ENCODE measurements at places on chromosomes 2 and 18.

DNA sequence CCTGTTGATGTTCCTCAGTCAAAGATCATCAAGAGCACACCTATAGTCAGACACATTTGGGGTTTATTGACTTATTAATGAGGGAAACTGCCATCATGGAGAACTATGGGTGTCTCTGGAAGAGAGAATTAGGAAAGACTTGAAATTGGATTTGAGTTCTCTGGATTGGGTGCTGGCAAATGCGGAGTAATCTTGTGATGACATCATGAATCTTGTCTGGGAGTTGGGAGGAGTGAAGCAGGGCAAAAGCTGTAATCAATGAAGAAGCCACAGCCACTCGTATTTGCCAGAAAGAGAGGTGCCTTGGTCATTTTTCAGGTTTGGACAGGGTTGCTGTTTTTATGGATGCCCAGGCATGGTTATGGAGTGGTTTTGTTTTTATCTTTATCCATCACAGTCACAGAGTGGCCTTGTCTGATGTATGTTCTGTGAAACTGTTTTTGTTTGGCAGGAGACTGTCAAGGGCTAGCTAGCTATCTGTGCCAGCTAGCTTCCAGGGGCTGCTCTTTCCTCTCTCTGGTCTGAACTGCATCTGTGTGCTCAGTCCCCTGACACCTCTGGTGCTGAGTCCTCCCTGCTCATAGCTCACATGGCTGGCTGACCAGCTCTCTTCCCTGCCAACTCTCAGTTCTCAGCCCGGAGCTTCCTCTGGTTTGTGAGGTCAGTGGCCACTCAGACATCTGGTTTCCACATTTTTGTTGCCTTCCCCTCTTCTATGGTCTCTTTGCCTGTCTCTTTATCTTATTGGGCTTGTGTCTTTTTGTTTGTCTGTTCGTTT, 193.4 kb upstream of the RMP24 start:
- no peak for DNase-seq

GRCh38 chr2:9010866-9011265, 7.4 kb upstream of the MBOAT2 start:
- no peak for DNase-seq

DNA sequence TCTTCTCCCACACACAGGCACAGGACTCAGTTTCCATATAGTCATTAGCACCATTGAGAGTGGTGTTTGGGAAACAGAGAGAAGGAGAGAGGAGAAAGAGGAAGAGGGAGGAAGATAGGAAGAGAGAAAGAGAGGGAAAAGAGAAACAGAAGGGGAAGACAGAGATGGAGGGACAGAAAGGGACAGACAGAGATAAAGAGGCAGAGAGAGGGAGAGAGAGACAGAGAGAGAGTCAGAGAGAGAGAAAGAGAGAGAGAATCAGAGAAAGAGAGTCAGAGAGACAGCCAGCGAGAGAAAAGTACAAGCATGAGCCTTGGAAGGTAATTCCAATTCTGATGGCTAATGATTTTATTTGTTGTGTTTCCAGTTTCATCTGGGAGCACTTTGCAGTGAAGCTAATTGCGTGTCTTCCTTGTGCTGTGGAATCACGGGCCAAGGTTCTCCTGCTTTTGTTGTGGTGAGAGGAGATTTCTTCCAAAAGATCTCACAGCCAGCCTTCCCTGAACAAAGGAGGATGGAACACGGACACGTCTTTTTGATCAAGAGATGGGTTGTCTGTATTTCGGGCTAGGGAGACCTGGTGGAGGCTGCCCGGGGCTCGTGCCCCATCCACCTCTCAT, 153.6 kb upstream of the TWIST2 start:
- DNase-seq, result no peak

- no peak for DNase-seq
Measured at GRCh38 chr2:84776011-84776410, 104.9 kb downstream of the TRABD2A start.

DNA sequence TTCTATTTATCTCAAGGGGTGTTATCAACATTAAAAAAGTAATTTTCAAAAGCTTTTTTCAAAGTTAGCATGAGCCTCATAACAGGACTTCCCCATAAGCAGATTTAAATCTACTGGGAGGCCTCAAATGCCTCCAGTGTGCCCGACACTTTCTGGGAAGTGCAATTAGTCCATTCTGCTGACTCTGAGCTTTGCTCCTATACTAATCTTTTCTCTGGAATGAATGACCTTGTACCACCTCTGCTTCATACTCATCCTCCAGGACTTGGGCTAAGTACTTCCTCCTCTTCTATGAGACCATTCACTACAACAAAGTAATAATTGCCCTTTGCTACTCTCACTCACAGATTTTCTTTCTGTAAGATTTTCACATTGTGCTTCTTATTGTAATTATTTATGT, 111.1 kb downstream of the RIT2 start:
- DNase-seq, result no peak

DNA sequence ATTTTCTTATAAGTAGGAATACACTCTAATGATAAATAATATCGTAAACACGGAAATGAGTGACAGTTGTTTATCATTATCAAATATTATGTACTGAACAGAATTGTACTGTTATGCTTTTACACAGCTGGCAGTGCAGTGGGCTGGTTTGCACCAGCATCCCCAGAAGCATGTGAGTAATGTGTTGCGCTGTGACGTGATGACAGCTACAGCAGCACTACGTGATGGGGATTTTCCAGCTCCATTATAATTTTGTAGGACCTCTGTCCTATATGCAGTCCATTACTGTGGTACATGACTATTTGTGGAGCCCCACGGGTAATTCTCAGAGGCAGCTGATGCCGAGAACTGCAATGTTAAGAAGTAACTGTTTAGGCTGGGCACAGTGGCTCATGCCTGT, 77.3 kb upstream of the ATG16L1 start:
- no peak for DNase-seq

- no peak for DNase-seq
Measured at GRCh38 chr2:111667542-111668273, 216.3 kb downstream of the ANAPC1 start.

GRCh38 chr2:18047896-18048657, 169.6 kb downstream of the KCNS3 start:
- no peak for DNase-seq

- no peak for DNase-seq
Measured at GRCh38 chr2:7649461-7650228, 732.4 kb downstream of the RNF144A start.

- DNase-seq, result no peak
Measured at GRCh38 chr2:222730366-222730999, 59.0 kb downstream of the MOGAT1 start.

DNA sequence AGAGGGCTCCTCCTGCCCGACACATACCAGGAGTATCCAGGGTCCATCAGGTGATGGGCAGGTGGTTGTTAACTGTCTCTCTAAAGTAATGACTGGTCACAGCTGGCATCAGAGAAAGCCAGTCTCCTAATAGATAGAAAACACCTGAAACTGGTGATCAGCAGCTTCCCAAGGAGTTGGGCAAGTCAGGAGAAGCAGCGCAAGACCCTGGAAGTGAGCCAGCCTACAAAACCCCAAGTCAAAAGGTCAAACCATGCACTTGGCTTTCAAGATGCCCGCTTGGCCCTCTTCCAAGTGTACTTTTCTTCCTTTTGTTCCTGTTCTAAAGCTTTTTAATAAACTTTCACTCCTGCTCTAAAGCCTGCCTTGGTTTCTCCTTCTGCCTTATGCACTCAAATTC, 815.2 kb downstream of the DCDC2C start:
- no peak for DNase-seq

- no peak for DNase-seq
Measured at GRCh38 chr2:20526708-20527107, 79.8 kb downstream of the RHOB start.

- no peak for DNase-seq
Measured at GRCh38 chr2:194301946-194302345, 1355.1 kb upstream of the SLC39A10 start.

DNA sequence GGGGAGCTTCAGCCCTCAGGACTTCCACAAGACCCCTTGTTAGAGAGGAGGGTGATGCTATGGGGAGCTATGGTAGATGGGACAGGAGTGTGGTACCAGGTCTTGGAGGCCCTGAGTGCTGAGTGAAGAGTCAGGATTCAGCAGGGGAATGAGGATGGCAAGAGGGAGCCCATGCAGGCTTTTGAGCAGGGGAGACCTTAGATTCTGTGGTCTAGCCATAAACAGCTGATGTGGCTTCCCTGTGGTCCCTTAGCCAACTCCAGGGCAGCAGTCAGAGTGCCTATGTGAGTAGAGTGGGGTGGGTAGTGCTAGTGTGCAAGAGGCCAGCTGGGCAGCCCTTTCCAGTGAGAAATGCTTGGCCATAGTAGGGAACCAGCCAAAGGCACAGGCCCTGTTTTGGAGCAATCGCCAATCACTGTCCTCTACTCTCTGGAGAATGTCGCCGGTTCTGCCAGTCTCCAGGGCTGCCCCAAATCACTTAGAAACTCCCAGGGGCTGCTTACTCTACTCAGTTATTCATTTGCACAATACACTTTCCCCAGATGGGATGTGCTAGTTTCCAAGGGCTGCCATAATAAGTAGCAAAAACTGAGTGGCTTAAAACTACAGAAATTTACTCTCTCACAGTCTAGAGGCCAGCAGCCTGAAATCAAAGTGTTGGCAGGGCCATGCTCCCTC, 310.5 kb downstream of the SMAD2 start:
- DNase-seq, result no peak

GRCh38 chr2:226308986-226309385, 490.6 kb downstream of the IRS1 start:
- no peak for DNase-seq

- no peak for DNase-seq
Measured at GRCh38 chr2:119366161-119366648, 429 bp downstream of the C2orf76 start.

DNA sequence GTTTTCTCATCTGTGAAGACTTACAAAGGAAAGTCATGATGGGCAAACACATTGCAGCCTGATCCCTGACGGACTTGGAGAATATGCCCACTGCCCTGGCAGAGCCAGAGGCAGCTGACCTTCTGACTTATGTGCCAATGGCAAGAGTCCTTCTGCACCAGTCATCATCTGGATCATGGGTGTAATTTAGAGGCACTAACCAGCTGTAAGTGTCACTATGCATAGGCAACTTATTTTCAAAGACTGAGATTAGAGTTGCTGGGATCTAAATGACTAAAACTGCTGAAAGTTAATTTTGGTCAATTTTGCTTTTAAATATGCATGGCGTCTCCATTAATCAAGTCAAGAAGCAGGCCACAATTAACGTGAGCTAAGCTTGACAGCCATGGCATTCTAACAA, 261.2 kb downstream of the BCL11A start:
- DNase-seq, result no peak

DNA sequence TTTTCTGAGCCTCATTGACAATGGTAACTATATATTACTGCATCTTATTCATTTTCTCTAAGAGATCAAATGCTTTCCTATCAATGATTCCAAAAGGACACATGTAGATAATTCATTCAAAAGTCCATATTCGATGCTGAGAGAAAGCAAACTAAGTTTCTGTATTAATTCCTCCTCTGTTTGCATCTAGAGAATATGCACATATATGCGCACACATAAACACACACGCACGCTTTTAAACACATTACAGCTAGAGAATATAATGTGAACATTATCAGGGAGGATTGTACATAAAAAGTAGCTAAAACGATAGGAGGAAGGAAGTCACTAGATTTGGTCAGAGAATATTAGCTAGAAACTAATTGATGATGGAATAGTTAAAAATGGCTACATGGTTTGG, 379.0 kb upstream of the NETO1 start:
- no peak for DNase-seq

DNA sequence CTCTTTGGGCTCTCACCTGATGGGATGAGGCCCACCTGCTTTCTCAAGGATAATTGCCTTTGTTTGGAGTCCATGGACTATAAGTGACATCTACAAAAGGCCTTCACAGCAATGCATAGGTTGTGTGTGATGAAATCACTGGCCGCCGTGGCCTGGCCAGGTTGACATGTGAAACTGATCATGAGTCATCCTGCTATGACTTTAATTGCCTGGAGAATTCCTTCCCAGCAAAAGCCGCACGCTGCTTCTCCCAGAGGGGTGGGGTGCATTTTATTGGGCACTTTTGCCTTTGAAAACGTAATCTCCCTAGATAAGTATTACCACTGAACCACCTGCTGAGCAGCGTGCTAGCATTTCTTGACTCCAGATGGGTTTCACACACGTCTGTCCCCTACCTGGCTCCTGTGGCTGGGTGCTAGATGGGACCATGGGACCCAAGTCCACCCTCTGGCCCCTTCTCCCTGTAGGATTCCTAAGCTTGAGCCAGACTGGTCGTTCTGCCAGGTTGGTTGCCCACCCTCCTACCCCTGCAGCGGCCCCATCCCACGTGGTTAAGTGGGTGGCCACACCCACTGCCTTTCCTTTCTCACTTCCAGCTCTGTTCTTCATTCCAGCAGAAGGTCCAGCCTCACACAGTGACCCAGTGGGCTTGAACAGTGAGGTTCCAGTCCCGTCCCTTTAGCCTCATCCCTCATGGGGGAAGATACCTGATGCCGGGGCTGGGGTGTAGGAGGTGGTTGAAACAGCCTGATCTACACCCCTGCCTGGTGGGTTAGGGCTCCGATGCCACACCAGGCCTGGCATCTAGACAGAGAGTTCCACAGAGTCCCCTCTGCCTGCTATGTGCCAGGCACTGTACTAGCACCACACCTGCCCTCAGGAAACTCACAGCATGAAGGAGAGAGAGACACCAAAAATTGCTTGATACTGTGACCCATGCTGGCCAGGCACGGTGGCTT, 89.6 kb downstream of the GBX2 start:
- DNase-seq, result no peak

- DNase-seq, result no peak
Measured at GRCh38 chr2:162013514-162014475, 60.2 kb downstream of the DPP4 start.

DNA sequence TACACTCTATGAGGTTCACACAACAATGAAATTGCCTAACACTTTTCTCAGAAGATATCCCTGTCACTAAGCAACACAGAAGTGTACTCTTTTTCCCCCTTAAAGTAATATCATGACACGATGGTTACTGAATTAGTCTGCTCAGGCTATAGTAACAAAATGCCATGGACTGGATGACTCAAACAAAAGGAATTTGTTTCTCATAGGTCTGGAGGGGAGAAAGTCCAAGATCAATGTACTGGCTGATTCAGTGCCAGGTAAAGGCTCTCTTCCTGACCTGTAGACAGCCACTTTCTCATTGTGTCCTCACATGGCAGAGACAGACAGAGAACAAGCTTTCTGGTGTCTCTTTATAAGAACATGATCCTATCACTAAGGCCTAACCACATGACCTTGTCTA, 211.9 kb downstream of the RBM43 start:
- DNase-seq, result no peak

DNA sequence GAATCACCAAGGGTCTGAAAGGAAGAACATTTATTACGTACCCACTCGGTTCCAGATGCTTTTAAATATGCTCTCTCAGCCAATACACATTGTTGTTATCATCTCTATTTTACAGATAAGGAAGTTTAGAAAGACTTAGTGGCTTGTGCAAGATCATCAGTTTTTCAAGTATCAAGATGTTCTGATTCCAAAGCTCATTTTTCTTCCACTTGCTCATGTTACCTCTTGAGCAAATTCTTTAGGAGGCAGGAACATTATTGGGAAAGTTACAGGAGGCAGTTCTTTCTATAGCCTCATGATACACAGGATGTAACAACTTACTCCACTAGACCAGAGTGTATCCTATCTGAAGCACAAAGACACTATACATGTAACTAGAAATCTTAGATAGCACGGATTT, 65.0 kb upstream of the MMADHC start:
- DNase-seq, result no peak
